ENCODE measurements at places on chromosomes 2 and 18.

GRCh38 chr2:149160701-149161217, 122.3 kb downstream of the LYPD6B start:
- peak; percentile 65 for DNase-seq

- DNase-seq: no peak
Measured at GRCh38 chr2:222292149-222293134, 6.4 kb downstream of the PAX3 start.

DNA sequence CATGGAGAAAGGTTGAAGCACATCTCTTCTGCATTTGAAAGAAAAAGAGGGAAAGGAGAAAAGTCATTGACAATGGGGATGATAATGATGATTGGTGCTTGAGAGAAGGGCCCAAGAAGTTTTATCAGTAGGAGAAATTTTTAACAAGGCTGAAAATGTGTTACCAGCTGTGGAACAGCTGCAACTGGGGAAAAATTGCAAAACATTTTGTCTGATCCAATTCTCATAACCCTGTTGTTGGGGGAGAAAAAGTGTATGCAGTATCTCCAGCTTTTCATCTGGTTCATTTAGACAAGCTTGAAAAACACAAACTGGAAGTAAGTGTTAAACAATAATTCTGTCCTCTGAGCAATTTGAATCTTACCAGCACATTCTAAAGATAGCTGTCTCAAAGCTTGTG, 92.7 kb downstream of the CSRNP3 start:
- no peak for DNase-seq

DNA sequence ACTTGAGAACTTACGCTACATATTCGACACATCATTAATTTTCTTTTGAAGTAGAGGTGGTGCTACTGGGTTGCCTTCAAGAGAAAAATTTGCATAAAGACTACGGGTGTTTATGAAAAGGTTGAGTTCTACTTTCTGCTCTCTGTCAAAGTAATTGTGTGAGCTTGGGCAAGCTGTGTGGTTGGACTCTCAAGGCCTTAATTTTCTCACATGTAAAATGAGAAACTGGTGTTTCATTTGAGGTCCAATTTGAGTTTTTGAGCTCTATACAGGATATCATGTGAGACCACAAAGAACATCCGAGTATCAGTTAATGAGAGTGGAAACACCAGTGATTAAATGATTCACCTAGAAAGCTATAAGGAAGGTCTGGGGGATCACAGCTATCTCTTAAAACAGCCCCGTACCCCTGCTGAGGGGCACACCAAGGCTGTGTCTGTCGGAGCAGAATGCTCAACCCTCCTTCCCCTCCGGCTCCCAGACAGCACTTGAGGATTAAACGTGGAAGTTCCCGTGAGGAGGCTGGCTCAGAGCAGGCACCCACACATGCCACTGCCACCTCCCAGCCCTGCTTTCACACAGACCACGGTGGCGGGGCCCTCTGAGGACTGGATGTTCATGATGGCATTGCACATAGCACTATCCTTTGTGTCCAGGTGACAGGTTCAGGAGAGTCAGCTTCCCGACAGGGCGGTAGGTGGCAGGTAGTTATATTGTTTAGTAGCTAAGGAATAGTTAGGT, 191.8 kb downstream of the RNF144A start:
- no peak for DNase-seq

DNA sequence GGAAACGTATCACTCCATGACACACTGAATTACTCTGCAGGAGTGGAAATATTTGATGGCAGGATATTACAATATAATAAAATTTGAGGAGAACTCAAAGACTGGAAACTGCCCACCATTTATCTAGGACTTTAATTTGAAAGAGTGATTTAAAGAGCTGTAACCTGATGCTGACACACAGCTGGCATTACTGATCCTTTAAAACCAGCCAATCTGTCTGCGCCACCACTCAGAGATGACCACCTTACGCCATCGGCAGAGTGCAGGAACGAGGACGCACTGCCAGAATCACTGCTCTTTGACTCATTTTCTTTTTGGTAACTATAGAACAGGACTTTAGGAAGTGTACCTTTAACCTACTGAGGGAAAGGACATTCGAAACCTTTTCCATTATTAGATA, 114.1 kb downstream of the EPB41L3 start:
- DNase-seq: no peak

DNA sequence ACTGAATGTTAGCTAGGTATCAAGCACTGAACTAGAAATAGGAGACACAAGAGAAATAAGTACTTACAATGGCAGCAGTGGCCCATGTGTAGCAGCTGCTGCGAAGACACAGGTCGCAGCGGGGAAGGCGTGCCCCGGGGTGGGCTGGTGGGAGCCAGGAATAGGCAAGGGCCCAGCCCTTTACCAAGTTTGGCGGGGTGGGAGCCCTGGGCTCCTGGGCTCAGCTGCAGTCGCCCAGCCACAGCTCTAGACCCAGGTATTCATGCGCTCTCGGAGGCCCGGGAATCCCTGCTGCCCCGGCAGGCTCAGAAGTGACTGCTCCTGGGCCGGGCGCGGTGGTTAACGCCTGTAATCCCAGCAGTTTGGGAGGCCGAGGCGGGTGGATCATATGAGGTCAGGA, 1287.3 kb downstream of the CNTNAP5 start:
- DNase-seq: no peak

GRCh38 chr2:134839649-134840048, 1.2 kb downstream of the ACMSD start:
- no peak for DNase-seq

DNA sequence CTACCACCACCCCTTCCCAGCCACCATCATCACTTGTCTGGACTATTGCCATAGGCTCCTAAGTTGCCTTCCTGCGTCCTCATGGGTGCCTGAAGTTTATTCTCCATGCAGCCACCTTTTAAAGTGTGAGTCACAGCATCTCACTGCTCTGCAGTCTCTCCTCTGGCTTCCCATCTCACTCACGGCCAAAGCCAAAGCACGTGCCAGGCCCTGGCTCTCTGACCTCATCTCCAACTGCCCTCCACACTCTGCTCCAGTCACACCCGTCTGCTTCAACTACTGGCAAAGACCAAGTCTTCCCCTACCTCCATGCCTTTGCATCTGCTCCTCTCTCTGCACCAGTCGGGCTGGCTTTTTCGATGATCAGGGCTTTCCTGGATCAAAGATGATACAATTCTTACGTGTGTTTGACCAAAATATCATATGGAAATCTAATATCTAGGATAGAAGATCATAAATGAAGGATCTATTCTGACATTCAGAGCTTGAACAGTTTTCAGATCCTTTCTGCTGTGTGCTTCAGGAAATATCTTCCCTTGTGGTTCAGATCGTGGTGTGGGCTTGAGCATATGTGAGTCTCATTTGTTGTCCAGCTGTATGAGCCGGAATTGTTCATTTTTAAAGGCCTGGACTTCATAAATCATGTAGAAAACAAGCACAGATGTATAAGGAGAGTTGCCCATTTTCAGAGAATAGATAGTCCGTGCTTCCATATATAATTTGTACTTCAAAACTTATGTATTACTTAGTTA, 175.6 kb downstream of the PRKCE start:
- DNase-seq: no peak

GRCh38 chr2:220071696-220072095, 444.3 kb downstream of the SLC4A3 start:
- DNase-seq: no peak

DNA sequence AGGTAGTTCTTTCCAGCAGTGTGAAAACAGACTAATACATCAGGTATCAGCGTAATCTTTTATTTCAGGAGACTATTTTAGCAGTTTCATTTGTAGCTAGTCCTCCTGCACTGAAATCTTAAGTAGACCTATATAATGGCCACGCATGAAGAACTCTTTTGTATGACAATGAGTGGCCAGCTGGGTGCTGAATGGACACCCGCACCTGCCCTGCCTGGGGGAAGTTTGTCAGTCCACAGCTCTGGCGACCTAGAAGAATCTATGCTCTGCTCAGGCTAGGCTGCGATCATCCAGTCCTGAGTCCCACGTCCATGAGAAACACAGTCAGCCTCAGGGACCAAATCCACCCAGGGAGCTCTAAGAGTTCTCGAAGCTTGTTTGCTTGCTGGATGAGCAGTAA, 709.2 kb upstream of the ID2 start:
- no peak for DNase-seq

GRCh38 chr2:192010073-192010472, 163.2 kb upstream of the CAVIN2 start:
- DNase-seq: peak; percentile 25
